Stimulated activated CD8-positive, alpha-beta memory T cell treated with anti-CD3 and anti-CD28 coated beads, Interleukin-15, amount 100 ng/mL, for 24 hours (primary cell): ENCODE measurements at places on chromosomes 16 and 17.

- DNase-seq = no peak
Observed at GRCh38 chr17:49198211-49198610, 12.2 kb downstream of the GNGT2 start.

- DNase-seq = no peak
Observed at GRCh38 chr17:69870751-69871199, 204.2 kb upstream of the KCNJ16 start.

DNA sequence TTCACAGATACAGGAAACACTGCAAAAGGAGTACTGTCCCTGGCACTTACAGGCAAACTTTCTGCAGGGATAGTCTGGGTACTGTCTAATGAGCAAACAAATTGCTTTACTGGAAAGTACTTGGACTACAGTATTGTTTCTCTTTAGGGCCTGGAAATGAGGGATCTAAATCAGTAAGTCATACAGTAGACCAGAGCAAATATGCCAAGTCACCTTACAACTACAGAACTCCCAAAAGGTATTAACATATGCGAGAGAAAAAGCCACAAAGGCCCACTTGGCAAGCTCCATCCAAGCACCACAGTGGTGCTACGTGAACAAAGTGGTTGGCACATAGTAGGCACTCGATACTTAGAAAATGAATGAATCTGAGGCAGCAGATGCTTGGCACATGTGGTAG lies 87.8 kb downstream of the ZZEF1 start:
- DNase-seq = no peak

- no peak for DNase-seq
Observed at GRCh38 chr16:5069854-5070253, 1.8 kb upstream of the ALG1 start.

GRCh38 chr17:74362069-74362405 lies 369 bp upstream of the BTBD17 start:
- no peak for DNase-seq

GRCh38 chr17:34539881-34540280 lies 39.5 kb upstream of the TMEM132E start:
- DNase-seq = no peak

GRCh38 chr17:66839616-66840015 lies 4.7 kb downstream of the CACNG5 start:
- no peak for DNase-seq

- DNase-seq = no peak
Observed at GRCh38 chr16:23333831-23334456, 31.8 kb downstream of the SCNN1B start.

DNA sequence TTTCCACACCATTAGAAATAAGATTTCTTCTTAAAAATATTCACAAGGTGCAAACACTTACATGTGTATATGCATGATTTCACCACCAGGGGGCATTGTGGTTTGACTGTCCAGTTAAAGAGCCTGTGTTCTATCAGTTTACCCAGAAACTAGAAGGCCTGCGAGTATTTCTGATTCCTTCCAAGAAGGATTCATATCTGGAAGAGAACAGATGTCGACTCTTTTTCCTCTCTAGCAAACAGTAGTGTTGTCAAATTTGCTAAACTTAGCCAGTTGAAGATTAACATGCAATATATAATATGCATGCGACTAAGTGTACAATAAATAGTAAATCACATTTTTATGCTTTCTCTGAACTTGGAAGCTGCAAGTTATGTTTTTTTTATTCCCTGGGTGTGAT lies 404.1 kb downstream of the WWOX start:
- no peak for DNase-seq

DNA sequence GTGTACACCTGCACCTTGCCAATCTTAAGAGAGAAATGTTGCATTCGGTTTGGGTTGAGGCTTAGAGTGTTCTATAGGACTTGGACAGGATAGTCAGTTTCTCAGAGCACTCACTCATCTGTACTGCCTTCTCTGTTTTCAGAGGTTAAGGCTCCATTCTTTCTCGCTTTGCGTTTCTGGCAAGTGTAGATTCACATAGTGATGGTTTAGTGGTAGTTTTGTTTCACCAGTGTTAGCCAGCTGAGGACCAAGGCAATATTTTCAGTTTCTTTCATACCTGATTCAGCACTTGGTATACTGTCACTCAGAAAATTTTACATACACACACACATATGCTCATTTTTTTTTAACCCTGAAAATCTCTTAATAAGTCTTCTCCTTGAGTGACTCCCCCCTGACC lies 1.3 kb downstream of the ATXN1L start:
- DNase-seq = no peak

DNA sequence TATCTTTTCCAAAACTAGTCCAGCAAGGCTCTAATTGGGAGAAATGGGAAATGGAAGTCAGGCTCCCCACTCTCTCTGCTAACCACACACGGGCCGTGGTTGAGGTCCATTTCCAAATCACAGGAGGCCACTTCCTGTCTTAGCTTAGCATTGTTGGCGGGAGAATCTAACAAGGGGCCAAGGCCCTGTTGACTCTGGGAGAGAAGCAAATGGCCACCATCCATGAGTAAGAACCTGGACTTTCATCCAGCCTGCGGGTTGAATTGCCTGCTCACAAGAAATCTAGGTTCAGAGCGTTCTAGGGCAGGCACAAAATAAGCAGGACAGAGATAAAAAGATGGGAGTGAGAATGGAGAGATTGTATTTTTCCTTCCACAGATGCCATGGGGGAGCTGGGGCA lies 5.7 kb downstream of the FAM20A start:
- DNase-seq = no peak

DNA sequence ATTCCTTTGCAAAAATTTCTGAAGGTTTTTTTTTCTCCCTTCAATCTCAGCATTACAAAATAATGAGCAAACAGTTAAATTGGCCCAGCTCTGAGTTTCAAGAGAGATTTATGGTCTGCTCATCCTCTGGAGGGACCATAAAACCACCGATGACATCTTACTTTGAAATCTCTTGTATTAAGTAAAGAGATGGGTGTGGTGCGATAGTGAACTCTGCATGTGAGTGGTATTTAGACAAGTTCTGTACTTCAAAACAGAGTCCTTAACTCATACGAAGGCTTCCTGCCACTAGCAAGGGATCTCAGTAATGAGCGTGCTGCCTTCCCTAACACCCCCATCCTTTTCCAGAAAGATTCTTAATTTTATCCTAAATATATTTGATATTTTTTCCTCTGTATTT lies 2.1 kb downstream of the FAM20A start:
- no peak for DNase-seq

DNA sequence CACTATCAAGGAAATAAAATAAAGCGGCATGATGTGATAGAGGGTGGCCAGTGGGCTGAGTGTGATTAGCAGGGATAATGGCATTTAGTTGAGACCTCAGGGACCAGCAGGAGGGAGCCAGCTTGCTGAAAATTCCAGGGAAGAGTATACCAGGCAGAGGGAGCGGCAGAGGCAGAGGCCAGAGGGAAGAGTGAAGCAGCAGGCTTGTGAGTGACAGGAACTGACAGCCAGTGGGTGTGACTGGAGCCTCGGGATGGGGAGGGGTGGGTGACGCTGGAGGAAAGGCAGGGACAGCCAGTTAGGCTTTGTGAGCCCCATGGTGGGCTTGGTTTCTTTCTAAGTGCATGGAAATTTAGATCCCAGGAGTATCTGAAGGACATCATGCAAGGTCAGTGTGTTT lies 209.7 kb upstream of the CACNG3 start:
- DNase-seq = no peak

GRCh38 chr16:694863-695354 lies 4.7 kb upstream of the WDR24 start:
- DNase-seq = no peak

GRCh38 chr16:30628628-30629540 lies 18.7 kb upstream of the ZNF689 start:
- peak; percentile 75 for DNase-seq

DNA sequence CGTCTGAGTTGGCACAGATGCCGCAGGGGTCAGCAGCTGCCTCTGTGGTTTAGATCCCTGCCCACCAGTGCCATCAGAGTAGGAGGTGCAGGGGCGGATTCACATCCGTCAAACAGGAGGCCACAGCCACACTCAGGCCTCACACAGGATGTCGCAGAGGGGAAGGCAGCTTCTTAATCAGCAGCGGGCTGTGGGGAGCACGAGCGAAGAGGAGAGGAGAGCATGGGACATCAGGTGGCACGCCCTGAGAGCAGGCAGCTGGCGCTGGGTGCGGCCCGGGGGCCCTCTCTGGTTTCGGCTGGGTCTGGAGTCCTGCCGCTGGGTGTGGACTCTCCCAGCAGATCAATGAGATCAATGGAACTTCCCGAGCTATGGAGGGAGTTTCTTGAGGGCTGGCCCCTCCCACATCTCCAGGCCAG lies 9.6 kb downstream of the LLGL2 start:
- DNase-seq = no peak

DNA sequence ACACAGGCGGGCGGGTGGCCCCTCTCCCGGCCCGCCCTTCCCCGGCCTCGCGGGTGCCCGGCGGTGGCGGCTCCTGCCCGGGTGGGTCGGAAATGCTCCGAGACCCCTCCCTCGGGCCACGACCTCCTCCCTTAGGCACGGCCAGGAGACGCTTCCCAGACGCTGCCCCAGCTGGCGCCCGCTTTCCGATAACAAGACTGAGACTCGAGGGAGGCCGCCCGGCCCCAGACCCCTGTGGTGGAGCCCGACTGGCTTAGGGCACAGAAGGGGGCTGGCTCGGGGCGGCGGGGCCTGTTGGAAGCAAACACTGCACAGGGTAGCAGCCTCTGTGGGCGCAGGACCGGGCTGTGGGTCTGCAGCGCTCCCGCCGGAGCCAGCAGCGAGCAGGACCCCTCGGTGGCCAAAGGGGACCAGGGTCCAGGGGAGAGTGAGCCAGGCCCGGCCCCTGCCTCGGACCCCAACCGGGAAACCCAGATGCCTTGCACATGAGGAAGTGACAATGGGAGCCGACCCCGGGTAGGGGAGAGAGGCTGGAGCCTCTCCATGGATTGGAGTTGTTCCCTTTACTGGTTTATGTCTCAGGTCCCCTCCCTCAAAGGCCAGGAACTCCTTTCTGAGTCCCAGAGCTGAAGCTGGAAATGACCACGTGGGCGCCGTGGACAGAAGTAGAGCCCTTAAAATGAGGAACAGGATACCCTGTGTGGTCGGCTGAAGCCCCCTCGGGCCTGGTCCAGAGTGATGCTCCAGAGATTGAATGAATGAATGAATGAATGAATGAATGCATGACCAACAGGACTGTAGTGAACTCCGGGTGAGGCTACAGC lies 19.8 kb upstream of the ADCY7 start:
- no peak for DNase-seq

- peak; percentile 8 for DNase-seq
Observed at GRCh38 chr17:2337544-2338314, 428 bp downstream of the SGSM2 start.

DNA sequence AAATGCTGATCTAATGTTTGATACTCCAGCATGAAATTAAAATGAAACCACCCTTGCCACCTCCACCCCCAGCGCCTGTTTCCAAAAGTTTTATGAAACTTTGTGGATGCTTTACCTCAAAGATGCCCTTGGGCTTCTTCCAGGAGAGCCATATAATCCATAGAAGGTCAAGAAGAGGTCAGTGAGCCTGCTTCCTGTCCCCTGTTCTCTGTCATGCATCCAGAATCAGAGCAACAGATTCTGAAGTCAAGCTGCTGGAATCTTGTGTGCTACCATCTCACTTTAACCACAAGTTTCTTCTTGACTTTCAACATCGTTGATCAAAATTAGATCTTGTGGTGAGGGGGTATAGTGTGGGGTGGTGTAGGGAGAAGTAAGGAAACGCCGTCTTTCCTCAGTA lies 8.6 kb downstream of the GOSR2 start:
- no peak for DNase-seq

GRCh38 chr17:82613283-82614094 lies 34.8 kb downstream of the WDR45B start:
- no peak for DNase-seq
